Thyroid gland (tissue), 4 donors: ENCODE measurements at places on chromosomes 3 and 15. TPM values are rescaled to one million over a fixed set of nuclear protein-coding genes. Genes with fewer than 3 reads are reported as not detected.
A peak's percentile ranks its signal among the peaks of the same experiment; 100 is the strongest.

- no peaks in the 10 kb centered on the region for H3K27me3 ChIP-seq
- no peaks in the 10 kb centered on the region for H3K4me1 ChIP-seq
- no peak overlapping the region for H3K4me3 ChIP-seq
These were observed 6.9 kb upstream of the CAPN3 start for GRCh38 chr15:42352401-42352800.

- H3K36me3 ChIP-seq = no peaks in the 10 kb centered on the region
- no peak overlapping the region for H3K27ac ChIP-seq
- H3K4me1 ChIP-seq = no peaks in the 10 kb centered on the region
- DNase-seq = no peak
- no peaks in the 10 kb centered on the region for H3K27me3 ChIP-seq
These were observed 14.6 kb downstream of the PLSCR5 start for GRCh38 chr3:146590521-146590920.

DNA sequence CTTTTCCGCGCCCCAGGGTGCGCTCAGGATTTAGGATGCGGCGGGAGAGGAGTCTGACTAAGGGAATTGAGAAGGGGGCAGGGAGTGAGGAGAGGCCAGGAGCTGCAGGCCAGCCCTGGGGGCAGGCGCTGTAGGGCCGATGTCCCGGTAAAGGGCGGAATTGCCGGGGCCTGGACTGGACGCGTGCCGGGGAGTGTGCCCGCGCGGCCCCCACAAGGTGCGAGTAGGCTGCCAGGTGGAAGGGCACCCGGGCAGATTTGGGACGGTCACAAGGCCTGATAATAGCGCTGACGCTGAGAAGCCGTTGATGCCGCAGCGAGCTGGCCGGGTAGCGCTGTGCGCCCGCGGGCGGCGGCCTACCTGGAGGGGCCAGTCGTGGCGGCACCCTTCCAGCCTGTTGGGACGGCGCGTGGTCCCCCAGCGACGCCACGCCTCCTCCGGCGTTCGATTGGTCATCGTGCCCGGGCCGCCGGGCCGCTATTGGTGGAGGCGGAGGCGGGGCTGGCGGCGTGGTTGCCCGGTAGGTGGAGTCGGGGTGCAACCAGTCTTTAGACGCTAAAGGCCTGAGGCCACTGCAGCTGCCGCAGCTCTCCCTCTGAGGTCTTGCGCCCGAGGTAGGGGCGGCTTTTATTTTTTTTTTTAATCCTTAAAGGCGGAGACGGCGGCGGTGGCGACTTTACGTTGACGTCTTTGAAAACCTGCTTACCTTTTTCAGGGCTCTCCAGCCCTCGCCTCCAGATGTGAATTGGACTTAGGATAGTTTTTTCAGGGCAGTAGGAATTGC lies 903 bp downstream of the SLC25A38 start:
- peak; percentile 99 for DNase-seq
- peak overlapping the region; percentile 65 for H3K4me3 ChIP-seq
- peak overlapping the region; percentile 91 for H3K27ac ChIP-seq
- H3K4me1 ChIP-seq = peaks cover 29% of the 10 kb centered on the region
- H3K36me3 ChIP-seq = no peaks in the 10 kb centered on the region
- H3K27me3 ChIP-seq = no peaks in the 10 kb centered on the region

GRCh38 chr3:113747283-113748046 lies 630 bp downstream of the ATP6V1A start:
- H3K4me3 ChIP-seq = peak overlapping the region; percentile 68
- H3K27me3 ChIP-seq = no peaks in the 10 kb centered on the region
- DNase-seq = peak; percentile 20
- no peaks in the 10 kb centered on the region for H3K36me3 ChIP-seq
- peak overlapping the region; percentile 97 for H3K27ac ChIP-seq
- peaks cover 28% of the 10 kb centered on the region for H3K4me1 ChIP-seq

DNA sequence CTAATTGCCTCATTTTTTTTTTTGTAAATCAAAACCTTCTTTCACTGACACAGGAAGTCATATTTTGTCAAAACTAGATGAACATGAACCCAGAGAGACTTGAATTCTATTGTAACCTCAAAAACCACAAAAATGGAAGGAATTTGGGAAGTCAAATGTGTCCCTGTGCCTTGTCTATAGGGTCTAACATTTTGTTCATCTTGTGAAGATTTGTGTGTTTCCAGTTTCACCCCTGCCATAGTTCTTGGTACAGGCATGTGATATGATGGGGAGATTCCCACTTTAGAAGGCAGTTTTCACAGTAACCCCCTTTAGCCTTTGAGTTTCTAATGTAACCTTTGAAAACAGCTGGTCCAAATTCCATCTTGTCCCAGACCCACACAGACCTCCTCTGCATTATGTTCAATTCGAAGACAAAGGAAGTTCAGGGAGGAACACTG lies 318.5 kb upstream of the ADAMTS9 start:
- H3K4me1 ChIP-seq = no peaks in the 10 kb centered on the region
- H3K27ac ChIP-seq = no peak overlapping the region
- no peak for DNase-seq
- no peaks in the 10 kb centered on the region for H3K27me3 ChIP-seq
- no peak overlapping the region for H3K4me3 ChIP-seq

DNA sequence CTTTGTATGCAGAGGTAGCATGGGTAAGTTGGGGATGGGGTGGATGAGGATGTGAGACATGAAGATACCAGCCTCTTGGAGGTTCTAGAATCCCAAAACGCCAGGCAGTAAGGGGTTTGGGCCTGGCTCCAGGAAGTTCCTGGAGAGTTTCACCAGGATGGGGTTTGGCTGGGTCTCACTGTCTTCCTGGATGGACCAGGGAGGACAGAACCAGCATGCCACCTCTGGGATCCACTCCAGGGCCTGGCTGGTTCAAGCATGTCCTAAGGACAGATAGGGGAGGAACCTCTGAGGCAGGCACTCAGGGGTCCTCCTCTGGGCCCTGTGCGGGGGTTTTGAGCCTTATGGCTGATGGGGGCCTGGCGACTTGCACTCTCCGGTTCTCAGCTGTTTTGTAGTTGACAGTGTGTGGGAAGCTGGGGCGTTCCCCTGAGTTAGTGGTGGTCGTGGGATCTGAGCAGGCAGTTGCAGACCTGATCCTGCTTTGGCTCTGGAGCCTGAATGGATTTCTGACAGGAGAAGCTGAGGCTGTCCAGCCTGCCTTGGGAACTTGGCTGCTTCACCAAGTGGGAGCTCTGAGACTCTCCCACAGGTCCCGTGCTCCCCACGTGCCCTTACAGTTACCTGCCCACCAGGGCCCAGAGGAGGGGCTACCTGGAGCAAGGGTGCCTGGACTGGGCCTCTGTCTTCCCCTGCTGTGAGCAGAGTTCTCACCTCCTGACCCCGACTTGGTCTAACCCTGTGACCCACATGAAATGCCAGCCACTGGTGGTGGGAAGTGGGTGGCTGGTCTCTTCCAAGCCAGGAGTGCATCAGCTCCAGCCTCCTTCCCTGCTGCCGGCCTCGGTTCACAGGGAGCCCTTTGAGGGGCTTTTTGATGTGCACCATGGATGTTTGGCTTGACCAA lies 128.4 kb downstream of the EEFSEC start:
- peak; percentile 29 for DNase-seq
- H3K36me3 ChIP-seq = no peaks in the 10 kb centered on the region
- H3K27ac ChIP-seq = peak overlapping the region; percentile 82
- H3K4me3 ChIP-seq = no peak overlapping the region

GRCh38 chr3:86984271-86984670 lies 6.7 kb downstream of the VGLL3 start:
- H3K36me3 ChIP-seq = no peaks in the 10 kb centered on the region
- H3K27ac ChIP-seq = no peak overlapping the region
- H3K4me1 ChIP-seq = no peaks in the 10 kb centered on the region
- DNase-seq = no peak
- no peaks in the 10 kb centered on the region for H3K27me3 ChIP-seq

- no peaks in the 10 kb centered on the region for H3K4me1 ChIP-seq
- H3K4me3 ChIP-seq = no peak overlapping the region
- H3K27ac ChIP-seq = no peak overlapping the region
- H3K27me3 ChIP-seq = no peaks in the 10 kb centered on the region
- no peaks in the 10 kb centered on the region for H3K36me3 ChIP-seq
These were observed 50.6 kb upstream of the MLF1 start for GRCh38 chr3:158520433-158520832.

- H3K4me1 ChIP-seq = no peaks in the 10 kb centered on the region
- no peak for DNase-seq
- H3K36me3 ChIP-seq = no peaks in the 10 kb centered on the region
- H3K27me3 ChIP-seq = no peaks in the 10 kb centered on the region
These were observed 48.3 kb downstream of the GABRB3 start for GRCh38 chr15:26724381-26725150.

DNA sequence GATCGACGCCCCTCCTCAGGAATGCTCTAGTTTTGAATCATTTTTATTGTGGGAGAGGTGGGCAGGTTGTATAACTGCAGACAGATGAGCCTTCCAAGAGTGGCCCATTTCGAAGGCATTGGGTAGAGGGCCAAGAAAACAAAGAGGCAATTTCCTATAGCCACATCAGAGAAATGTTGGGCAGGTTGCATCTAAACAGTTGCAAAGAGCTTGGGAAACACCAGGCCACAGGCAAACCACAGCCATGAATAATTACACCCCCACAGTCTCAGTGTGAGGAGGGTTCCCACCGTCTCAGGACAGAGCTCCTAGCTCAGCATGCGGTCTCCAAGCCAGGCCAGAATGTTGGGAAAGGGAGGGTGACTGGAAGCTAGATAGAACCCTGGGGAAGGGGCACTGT lies 257.3 kb downstream of the ABHD5 start:
- H3K36me3 ChIP-seq = no peaks in the 10 kb centered on the region
- H3K4me1 ChIP-seq = no peaks in the 10 kb centered on the region
- H3K4me3 ChIP-seq = no peak overlapping the region
- no peak overlapping the region for H3K27ac ChIP-seq
- no peak for DNase-seq

GRCh38 chr3:141878817-141879216 lies 2.4 kb downstream of the ATP1B3 start:
- no peaks in the 10 kb centered on the region for H3K36me3 ChIP-seq
- no peak overlapping the region for H3K27ac ChIP-seq
- no peaks in the 10 kb centered on the region for H3K27me3 ChIP-seq
- DNase-seq = no peak

DNA sequence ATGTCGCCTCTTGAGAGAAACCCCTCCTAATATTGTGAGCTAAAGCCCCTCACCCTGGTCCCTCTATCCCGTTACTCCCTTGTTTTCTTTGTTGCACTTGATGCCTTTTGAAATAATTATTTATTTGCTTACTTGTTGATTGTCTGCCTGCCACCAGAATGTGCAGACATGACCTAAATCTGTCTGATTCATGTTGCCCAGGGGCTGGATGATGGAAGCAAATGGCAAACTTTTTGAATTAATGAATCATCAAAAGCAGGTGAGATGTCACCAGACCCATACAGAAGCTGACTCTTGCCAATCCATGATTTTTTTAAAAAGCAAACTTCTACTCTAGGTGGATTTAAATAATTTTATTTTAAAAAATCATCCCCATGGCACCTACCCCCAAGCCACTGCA lies 49.3 kb downstream of the GRIP2 start:
- H3K27me3 ChIP-seq = no peaks in the 10 kb centered on the region
- no peak overlapping the region for H3K27ac ChIP-seq
- no peaks in the 10 kb centered on the region for H3K4me1 ChIP-seq
- no peak overlapping the region for H3K4me3 ChIP-seq

DNA sequence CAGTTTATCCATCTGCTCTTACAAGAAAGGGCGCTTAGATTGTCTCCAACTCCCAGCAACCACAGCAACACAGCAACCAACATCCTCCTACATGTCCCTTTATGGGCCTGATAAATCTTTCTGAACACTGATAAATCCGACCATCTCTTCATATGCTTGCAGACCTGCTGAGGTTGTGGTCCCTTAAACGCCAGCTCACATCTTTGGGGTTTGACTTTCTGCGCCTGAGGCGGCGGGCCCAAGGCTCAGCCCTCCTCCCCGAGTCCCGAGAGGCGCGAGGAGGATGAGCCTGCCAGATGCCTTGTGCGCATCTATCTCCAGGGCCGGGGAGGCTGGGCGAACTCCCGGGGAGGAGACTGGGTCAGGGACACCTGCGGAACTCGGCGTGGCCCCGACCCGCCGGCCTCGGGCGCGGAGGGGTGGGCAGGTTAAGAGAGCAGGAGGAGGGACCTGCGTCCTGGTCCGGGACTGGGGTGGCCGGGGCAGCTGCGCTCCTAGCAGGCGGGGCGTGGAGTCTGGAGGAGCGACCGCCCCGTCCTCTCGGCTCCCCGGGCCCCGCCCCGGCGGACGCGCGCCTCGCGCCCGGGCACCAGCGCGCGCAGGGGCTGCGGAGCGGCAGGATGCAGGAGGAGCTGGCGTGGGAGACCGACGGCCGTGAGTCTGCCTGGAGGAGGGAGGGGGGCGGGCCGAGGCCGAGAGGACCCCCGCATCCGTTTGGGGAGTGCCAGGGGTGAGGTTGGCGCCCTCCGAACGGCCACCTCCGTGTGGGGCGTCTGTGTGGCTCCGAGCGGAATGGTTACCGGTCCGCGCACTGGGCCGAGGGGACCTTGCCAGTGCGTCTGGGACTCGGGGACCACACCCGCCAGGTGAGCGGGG lies at the start of gene ANKDD1A:
Gene ANKDD1A, plus strand, starts transcription at position 592 of the 876 bp plus-strand sequence. Its CDS starts 29 bp downstream, at position 621.
- DNase-seq = peak; percentile 77
- H3K4me3 ChIP-seq = peak within 1 kb of the TSS; percentile 20
- H3K4me1 ChIP-seq = no peaks in the 10 kb centered on the region
- H3K36me3 ChIP-seq = no peaks in the 10 kb centered on the region
- peak within 1 kb of the TSS; percentile 14 for H3K27ac ChIP-seq

DNA sequence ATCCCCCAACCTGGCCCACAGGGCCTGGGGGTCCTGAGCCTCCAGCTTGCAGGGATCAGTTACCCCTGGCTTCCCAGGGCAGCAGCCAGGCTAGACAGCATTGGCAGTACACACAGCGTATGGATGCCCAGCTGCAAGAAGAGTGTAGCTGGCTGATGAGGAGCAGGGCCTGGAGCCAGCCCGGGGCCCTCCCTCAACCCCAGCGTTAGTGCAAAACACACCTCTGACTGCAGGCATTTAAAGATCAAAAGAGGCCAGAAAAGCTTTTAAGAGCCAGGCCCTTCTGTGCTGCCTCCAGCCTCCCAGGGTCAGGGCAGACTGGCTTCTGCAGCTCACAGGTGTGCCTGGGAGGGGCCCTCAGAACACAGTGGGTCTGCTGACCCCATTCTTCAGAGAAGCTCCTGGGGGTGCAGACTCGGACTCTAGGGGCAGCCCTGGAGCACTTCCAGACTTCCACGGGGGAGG lies 110.6 kb downstream of the ETFA start:
- no peaks in the 10 kb centered on the region for H3K4me1 ChIP-seq
- no peaks in the 10 kb centered on the region for H3K36me3 ChIP-seq
- no peak overlapping the region for H3K27ac ChIP-seq

DNA sequence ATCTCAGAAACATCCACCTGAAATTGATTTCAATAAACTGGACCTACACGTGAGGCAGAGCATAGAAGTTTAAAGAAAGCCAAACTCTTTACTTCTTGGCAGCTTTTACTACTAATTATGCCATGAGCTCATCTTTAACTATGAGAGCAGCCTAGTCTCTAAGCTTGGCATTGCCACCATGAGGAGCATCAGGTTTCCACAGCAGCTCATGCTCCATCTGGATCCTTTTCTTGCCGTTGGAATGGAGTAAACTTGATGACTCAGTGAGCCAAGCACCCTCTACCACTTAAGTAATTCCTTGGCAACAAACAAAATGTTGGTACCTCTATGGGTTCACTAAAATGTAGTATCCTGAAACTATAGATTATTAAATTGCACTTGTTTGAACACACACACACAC lies 583.2 kb downstream of the EPHA3 start:
- no peaks in the 10 kb centered on the region for H3K4me1 ChIP-seq
- H3K4me3 ChIP-seq = no peak overlapping the region
- DNase-seq = no peak
- no peak overlapping the region for H3K27ac ChIP-seq
- H3K27me3 ChIP-seq = no peaks in the 10 kb centered on the region

The PPP2R3A gene
- total RNA-seq = 8.5 TPM

The CAND2 gene
- total RNA-seq = 18.0 TPM

The ROBO2 gene
- 1.5 TPM for total RNA-seq

The HYAL1 gene
- 13.8 TPM for total RNA-seq

The STAB1 gene
- 31.8 TPM for total RNA-seq

The IL20RB gene
- 0.33 TPM for total RNA-seq

The NMB gene
- 29.4 TPM for total RNA-seq
